ENCODE measurements at places on chromosomes 4 and X.

- DNase-seq = no peak
Observed at GRCh38 chr4:2741626-2742025, 14.5 kb downstream of the TNIP2 start.

- DNase-seq = no peak
Observed at GRCh38 chr4:14719053-14719452, 283.2 kb upstream of the CPEB2 start.

DNA sequence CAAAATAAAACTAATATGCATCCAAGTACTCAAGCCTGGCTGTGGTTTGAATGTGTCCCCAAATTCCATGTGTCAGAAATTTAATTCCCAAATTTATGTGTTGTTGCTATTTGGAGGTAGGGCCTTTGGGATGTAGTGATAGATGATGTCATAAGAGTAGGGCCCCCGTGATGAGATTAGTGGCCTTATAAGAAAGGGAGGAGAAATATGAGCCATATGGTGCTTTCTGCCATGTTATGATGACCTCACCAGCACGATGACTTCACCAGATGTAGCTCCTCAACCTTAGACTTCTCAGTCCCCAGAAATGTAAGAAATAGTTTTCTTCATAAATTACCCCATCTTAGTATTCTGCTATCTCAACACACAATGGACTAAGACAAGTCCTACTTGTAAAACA, 2264.0 kb downstream of the ARAP2 start:
- no peak for DNase-seq

DNA sequence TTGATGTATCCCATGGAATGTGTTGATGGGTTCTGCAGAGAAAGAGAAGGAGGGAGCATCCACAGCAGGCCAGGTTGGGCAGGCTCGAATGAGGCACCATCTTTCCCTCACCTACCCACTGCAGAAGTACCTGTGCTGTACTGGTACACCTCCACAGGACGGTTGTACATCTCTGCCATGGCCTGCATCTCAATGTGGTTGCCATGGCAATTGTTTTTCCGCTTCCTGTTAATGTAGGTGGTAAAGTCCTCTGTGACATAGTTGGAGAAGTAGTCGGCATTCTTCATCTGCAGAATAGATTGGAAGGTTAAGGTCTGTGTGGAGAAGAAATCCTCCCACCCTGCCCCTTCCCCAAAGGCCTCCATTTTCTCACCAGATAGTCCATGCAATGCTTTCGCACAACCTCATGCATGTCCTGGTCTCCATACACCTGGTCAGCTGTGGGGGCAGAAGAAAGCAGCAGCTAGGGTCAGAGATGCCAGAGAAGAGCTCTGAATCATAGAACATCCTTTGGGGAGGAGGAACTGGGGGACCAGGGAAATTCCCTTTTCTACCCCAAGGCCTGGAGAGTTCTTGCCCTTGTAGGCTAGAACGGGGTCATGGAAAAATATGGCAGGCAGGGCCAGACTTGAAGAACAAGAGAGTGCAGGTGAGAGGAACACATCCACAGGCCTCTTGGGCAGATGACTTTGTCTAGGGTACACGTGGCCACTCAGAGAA, 15.9 kb upstream of the PIM2 start:
- no peak for DNase-seq

Measured in left lobe of liver (tissue), 2 donors.